ENCODE measurements at places on chromosomes 16 and 17.
A peak's percentile ranks its signal among the peaks of the same experiment; 100 is the strongest.

- no peak for DNase-seq
Measured at GRCh38 chr16:142405-142967, 4.0 kb upstream of the NPRL3 start.

DNA sequence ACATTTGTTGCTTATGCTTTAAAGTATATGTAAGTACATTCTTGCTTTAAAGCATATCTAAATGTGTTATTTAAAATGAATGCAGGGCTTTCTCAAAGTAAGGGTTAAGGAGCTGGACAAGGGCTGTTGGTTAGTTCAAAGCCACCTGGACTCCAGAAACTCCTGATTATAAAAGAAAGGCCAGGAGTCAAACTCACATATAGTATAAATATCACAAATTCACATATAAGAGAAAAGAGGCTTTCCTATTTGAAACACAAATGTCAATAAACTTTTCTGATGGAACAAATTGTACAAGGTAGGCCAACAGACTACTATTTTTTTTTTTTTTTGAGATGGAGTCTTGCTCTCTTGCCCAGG, 84.5 kb upstream of the CORO6 start:
- no peak for DNase-seq

DNA sequence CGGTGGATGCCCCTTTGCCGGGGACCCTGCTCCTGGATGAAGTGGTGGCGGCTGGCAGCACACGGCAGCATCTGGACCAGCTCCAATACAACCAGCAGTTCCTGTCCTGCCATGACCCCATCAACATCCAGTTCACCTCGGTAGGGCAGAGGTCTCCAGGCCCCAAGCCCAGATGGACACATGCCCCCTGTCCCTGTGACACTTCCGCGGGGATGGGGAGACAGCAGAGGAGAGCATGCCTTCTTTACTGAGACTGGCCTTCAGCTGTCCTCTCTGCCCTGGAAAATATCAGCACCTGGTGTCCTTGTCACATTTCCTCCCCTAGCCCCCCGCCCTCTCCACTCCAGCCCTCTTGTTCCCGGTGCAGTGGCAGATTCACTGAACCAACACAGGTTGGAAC, 6.2 kb downstream of the CHAD start:
- DNase-seq = no peak

GRCh38 chr16:62596584-62596983, 560.3 kb upstream of the CDH8 start:
- DNase-seq = no peak

DNA sequence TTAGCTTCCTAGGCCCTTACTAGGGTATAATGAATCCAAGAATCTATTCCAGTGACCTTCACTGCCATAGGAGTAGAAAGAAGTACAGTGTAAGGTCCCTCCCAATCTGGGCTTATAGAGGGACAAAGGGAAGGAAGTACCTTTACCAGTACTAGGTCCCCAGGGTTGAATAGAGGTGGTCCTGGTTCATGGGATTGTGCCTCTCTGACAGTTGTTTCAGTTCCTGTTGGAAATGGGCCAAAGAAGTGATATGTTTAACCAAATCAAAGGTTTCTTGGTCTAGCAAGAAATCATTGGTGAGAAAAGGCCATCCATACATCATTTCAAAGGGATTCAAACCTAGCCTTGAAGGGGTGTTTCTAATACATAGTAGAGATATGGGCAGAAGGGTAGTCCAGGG, 16.0 kb upstream of the ZNHIT3 start:
- DNase-seq = no peak

- peak; percentile 47 for DNase-seq
Measured at GRCh38 chr16:67430977-67431774, at the start of gene HSD11B2. TSS of gene HSD11B2 (plus strand) at chr16:67431121. CDS start at chr16:67431249, 128 bp downstream.

DNA sequence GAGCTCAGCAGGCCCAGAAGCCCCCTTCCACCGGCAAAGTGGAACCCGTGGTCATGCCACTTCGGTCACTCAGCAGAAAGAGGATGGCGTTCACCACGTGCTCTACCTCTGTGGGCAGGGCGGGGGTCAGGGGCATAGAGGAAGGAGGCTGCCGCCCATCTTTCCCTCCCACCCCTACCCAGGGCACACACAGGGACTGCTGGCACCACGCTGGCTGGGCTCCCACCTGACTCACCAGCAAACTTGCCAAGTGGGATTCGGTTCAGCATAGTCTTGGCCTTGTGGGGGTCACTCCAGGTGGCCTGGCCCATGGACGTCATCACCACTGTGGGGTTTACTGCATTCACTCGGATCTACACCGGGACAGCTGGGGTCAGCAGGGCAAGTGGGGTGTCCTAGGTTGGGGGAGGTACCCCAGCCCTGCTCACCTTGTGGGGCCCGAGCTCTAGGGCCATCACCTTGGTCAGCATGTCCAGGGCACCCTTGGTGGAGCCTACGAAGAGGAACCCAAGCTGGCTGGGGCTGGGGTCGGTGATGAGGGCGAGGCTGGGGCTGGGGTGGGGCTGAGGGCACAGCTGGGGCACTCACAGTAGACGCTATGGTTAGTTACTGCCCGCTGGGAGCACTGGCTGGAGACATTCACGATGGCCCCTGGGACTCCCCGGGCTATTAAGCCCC, 1.4 kb downstream of the DCXR start:
- DNase-seq = no peak

GRCh38 chr17:49832840-49833599, 14.8 kb downstream of the TAC4 start:
- no peak for DNase-seq

Measured in SW 1271 (cell line).